ENCODE measurements at places on chromosomes 4 and X. TPM values are rescaled to one million over a fixed set of nuclear protein-coding genes. Genes with fewer than 3 reads are reported as not detected.

TBL1X gene
- total RNA-seq: 34.2 TPM

TET2 gene
- total RNA-seq: 7.7 TPM

SUPT20HL2 gene
- total RNA-seq: not detected

NXF3 gene
- 1.3 TPM for total RNA-seq

MEPE gene
- not detected for total RNA-seq

MAGEA10 gene
- total RNA-seq: not detected

TMSB15B gene
- 2.0 TPM for total RNA-seq

ABCG2 gene
- 14.8 TPM for total RNA-seq

TMEM35A gene
- 0.32 TPM for total RNA-seq

PAGE4 gene
- not detected for total RNA-seq

GUCY1B1 gene
- 2.7 TPM for total RNA-seq

COX7B gene
- total RNA-seq: 295 TPM

DNA sequence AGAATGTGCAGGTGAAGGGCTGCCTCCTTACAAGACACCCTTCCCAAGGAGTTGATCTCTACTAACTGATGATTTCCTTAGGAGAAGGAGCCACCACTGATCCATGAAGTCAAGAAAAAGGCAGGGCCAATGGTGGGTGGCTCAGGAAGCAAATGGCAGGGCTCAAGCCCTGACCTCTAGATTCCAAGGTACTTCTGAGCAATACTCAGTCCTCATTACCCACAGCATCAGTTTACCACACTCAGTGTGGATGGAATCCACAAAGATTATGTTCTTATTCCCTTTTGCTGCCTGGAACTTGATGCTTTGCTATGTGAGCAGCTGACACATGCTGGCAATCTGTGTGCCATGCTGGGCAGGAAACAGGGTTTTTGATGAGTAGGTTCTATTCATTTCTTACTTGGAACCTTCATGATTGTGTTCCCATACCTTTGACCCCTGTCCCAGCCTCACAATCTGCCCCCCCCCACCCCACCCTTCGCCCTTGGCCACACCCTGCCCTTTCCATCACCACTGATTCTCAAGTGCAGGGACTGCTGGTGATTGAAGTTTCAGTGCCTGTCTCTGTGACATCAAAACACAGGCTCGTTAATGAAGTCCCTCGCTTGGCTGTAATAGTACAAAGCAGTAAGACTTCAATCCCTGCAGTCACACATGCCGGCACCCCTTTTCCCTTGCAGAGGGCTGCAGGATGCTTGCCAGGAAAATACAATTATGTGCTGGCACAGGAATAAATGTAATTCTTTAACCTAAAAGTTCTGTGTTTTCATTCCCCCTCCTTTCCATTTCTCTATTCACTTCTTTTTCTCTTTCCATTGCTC lies 135.6 kb upstream of the GPC4 start:
- H3K4me3 ChIP-seq: no peak overlapping the region
- H3K4me1 ChIP-seq: no peaks in the 10 kb centered on the region
- H3K27ac ChIP-seq: no peak overlapping the region

GRCh38 chr4:73589887-73590801 lies 30.1 kb downstream of the RASSF6 start:
- H3K36me3 ChIP-seq: no peaks in the 10 kb centered on the region
- H3K27me3 ChIP-seq: no peaks in the 10 kb centered on the region
- no peak overlapping the region for H3K4me3 ChIP-seq
- no peak overlapping the region for H3K27ac ChIP-seq
- DNase-seq: no peak

DNA sequence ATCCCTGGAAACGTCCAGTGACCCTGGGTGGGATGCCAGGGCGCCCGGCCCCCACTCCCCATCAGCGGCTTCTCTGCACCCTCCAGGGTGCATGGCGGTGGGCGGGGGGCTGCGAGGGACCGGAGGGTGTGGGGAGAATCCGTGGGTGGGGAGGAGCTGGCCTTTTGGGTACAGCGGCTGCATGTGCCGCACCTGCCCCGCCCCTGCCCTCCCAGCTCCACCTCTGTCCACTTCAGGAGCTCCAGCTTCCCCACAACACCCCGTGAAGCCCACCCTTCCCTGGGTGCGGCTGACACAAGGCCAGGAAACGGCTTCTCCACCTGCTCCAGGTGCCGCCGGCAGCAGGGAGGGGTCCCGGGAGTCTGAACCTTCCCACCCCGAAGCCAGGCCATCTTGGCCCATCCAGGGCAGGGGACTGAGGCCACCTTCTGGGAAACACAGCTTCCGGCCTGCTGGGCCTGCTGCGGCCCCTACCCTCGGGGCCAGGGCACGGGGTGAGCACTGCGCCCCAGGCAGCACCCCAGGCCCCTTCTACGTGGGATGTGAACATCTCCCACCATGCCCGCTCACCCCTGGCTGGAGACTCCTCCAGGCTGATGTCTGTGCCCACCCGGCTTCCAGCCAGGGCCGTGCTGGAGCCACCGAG lies 34.6 kb downstream of the CPLX1 start:
- no peaks in the 10 kb centered on the region for H3K36me3 ChIP-seq
- H3K4me1 ChIP-seq: no peaks in the 10 kb centered on the region
- DNase-seq: no peak
- H3K27me3 ChIP-seq: no peaks in the 10 kb centered on the region

DNA sequence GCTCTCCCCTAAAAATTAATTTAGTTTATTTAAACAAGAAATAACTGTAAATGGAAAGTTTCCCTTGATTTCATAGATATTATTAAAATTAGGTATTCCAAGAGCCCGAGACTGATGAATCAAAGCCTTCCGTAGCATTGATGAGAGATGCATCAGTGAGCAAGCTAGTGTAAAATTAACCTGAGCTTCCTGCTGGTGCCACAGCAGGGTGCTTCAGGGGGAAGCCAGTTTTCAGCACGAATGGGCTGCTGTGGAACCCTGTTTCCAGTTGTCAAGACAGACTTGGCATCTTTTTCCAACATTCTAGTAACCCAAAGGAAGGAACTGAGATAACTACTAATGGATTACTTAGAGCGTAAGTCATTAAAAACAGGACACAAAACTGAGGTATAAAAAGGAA lies 221.7 kb downstream of the RBMX2 start:
- peaks cover 4% of the 10 kb centered on the region for H3K27me3 ChIP-seq
- H3K36me3 ChIP-seq: no peaks in the 10 kb centered on the region
- no peak for DNase-seq
- no peak overlapping the region for H3K4me3 ChIP-seq
- H3K4me1 ChIP-seq: no peaks in the 10 kb centered on the region

- H3K4me3 ChIP-seq: no peak overlapping the region
- H3K27ac ChIP-seq: no peak overlapping the region
- no peaks in the 10 kb centered on the region for H3K27me3 ChIP-seq
- no peaks in the 10 kb centered on the region for H3K36me3 ChIP-seq
- H3K4me1 ChIP-seq: no peaks in the 10 kb centered on the region
Measured at GRCh38 chrX:115183980-115184379, 5.2 kb upstream of the RBMXL3 start.

DNA sequence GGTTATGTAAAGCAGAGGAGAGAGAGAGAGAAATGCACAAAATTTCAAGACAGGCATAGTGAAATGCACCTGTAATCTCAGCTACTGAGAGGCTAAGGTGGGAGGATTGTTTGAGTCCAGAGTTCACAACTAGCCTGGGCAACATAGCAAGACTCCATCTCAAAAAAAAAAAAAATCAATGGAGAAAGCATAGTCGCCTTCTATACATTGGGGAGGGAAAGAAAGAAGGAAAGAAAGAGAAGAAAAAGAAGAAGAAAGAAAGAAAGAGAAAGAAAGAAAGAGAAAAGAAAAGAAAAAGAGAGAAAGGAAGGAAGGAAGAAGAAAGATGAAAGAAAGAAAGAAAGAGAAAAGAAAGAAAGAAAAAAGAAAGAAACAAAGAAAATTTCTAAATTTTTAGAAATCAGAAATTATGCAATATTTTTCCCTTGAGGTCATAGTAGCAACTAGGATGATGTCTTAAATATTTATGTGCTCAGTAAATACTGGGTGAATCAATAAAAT lies 53.4 kb downstream of the DKK2 start:
- H3K4me3 ChIP-seq: no peak overlapping the region
- no peaks in the 10 kb centered on the region for H3K27me3 ChIP-seq
- H3K36me3 ChIP-seq: no peaks in the 10 kb centered on the region
- DNase-seq: no peak

DNA sequence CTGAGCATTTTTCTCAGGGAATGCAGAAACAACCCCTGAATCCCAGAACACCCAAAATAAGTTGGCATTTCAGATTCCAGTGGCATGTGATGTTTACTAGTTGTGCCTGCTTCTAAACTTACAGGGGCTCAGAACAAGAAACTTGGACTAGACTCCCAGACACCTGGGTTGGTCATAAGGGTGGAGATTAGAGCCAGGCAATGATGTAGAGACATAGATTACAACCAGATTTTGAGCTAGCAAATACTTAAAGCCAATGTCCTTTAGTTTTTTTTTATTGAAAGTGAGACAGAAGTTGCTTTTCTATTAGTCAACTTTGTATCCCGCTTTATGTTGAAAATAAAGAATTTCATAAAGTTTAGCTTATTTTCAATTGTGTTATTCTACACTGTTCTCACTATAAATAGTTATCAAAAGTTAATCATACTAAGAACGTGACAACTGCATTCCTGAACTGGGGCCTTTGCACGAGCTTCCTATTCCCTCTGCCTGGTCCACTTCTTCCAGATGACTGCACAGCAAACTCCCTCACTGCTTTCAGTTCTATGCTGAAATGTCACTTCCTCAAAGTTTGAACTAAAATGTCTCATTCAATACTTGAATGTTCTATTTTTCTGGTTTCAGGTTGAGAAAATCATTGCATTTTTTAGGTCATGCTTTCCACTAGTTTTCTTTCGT lies 224.7 kb upstream of the PPP1R2C start:
- H3K36me3 ChIP-seq: no peaks in the 10 kb centered on the region
- no peak for DNase-seq
- H3K27me3 ChIP-seq: no peaks in the 10 kb centered on the region
- peaks cover 4% of the 10 kb centered on the region for H3K4me1 ChIP-seq
- no peak overlapping the region for H3K4me3 ChIP-seq
- no peak overlapping the region for H3K27ac ChIP-seq

GRCh38 chr4:88320780-88321373 lies 36.5 kb upstream of the PPM1K start:
- H3K27ac ChIP-seq: no peak overlapping the region
- peak; percentile 24 for DNase-seq
- H3K4me3 ChIP-seq: no peak overlapping the region
- no peaks in the 10 kb centered on the region for H3K4me1 ChIP-seq

GRCh38 chr4:126991965-126992364 lies 640.8 kb upstream of the INTU start:
- no peaks in the 10 kb centered on the region for H3K36me3 ChIP-seq
- H3K4me3 ChIP-seq: no peak overlapping the region
- H3K27ac ChIP-seq: no peak overlapping the region
- no peak for DNase-seq

- H3K27me3 ChIP-seq: no peaks in the 10 kb centered on the region
- H3K27ac ChIP-seq: no peak overlapping the region
- no peak for DNase-seq
Measured at GRCh38 chrX:130084631-130085237, 25.6 kb downstream of the ELF4 start.

- H3K36me3 ChIP-seq: no peaks in the 10 kb centered on the region
- H3K27ac ChIP-seq: no peak overlapping the region
- H3K4me3 ChIP-seq: no peak overlapping the region
- DNase-seq: no peak
- no peaks in the 10 kb centered on the region for H3K27me3 ChIP-seq
- no peaks in the 10 kb centered on the region for H3K4me1 ChIP-seq
Measured at GRCh38 chr4:125464146-125464545, 149.4 kb downstream of the FAT4 start.

GRCh38 chr4:37905533-37906169 lies 14.8 kb downstream of the TBC1D1 start:
- no peak overlapping the region for H3K4me3 ChIP-seq
- DNase-seq: no peak
- H3K4me1 ChIP-seq: no peaks in the 10 kb centered on the region
- H3K27ac ChIP-seq: no peak overlapping the region

- no peaks in the 10 kb centered on the region for H3K36me3 ChIP-seq
- H3K4me1 ChIP-seq: no peaks in the 10 kb centered on the region
- H3K27me3 ChIP-seq: no peaks in the 10 kb centered on the region
- H3K4me3 ChIP-seq: no peak overlapping the region
Measured at GRCh38 chrX:56783450-56783831, 54.4 kb downstream of the NBDY start.

DNA sequence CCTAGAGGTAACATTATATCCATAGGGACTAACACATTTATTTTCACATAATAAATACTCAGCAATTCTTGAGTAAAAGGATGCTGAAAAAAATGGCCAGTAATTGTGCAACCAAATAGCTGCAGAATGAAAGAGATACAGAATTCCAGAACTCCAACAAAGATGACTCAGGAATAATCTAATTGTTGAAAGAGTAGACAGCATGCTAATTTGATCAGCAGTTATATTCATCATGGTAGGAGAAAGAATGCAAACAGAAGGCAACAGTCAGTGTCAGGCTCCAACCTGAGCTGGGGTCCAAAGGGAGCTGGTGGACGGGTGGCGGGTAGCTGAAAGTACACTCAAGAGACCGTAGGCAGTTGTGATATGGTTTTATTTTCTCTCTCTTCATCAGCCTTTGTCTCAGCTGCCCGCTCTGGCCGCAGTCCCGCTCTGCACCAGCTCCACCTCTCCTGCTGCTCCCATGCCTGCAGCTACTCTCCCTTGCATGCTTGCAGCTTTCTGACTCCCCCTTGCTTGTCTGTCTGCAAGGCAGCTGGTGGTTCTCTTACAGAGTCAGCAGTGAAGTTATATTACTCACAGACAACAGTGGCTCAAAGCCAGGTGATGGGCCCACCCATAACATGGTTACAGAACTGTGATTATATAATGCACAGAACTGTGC lies 1150.1 kb downstream of the STIM2 start:
- no peaks in the 10 kb centered on the region for H3K36me3 ChIP-seq
- H3K27me3 ChIP-seq: no peaks in the 10 kb centered on the region
- H3K4me3 ChIP-seq: no peak overlapping the region
- no peak overlapping the region for H3K27ac ChIP-seq
- H3K4me1 ChIP-seq: no peaks in the 10 kb centered on the region

- no peak overlapping the region for H3K4me3 ChIP-seq
- no peaks in the 10 kb centered on the region for H3K36me3 ChIP-seq
- no peaks in the 10 kb centered on the region for H3K27me3 ChIP-seq
- no peaks in the 10 kb centered on the region for H3K4me1 ChIP-seq
Measured at GRCh38 chrX:9267415-9267814, 197.4 kb upstream of the TBL1X start.

- H3K4me1 ChIP-seq: no peaks in the 10 kb centered on the region
- no peaks in the 10 kb centered on the region for H3K36me3 ChIP-seq
- H3K27me3 ChIP-seq: peaks cover 15% of the 10 kb centered on the region
- no peak overlapping the region for H3K27ac ChIP-seq
- peak; percentile 26 for DNase-seq
Measured at GRCh38 chr4:127616898-127617297, 15.9 kb upstream of the INTU start.

- H3K4me3 ChIP-seq: no peak overlapping the region
- H3K4me1 ChIP-seq: no peaks in the 10 kb centered on the region
- H3K27ac ChIP-seq: no peak overlapping the region
- H3K27me3 ChIP-seq: no peaks in the 10 kb centered on the region
- DNase-seq: no peak
Measured at GRCh38 chrX:46812445-46812844, 24.4 kb upstream of the RP2 start.

DNA sequence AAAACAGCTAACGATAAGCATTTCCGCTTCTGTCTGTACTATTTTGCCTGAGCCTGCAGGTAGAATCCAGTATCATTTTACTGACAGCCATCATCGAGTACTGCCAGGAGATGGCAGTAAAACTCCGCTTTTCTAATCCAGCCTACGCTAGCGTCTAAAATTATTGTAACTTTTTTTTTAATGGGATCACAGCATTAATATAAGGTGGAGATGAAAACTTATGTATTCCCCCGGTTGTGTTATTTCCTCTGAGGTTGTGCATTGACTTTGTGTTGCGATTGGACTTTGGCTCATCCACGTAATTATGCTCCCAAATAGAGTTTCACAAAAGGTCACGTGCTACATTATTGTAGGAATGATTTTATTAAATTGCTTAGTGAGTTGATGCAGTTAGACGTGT lies 248.1 kb downstream of the C4orf33 start:
- no peaks in the 10 kb centered on the region for H3K36me3 ChIP-seq
- H3K27ac ChIP-seq: no peak overlapping the region
- H3K27me3 ChIP-seq: no peaks in the 10 kb centered on the region
- no peaks in the 10 kb centered on the region for H3K4me1 ChIP-seq
